Cortex of kidney (tissue), 1 donor: ENCODE measurements at places on chromosomes 5 and 9.

- no peak for DNase-seq
Measured at GRCh38 chr9:110041452-110041851, 166.5 kb downstream of the C9orf152 start.

- no peak for DNase-seq
Measured at GRCh38 chr9:79559495-79560181, 12.1 kb upstream of the TLE4 start.

DNA sequence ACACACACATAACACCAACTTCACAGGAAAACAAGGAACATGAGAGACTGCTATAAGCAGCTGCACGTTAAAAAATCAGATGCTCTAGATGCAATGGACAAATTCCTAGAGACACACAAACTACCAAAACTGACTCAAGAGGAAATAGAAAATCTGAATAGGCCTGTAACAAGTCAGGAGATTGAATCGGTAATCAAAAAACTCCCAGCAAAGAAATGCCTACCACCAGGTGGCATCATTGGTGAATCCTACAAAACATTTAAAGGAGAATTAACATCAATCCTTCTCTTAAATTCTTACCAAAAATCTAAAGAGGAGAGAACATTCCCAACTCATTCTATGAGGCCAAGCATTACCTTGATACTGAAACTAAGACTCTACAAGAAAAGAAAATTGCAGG, 54.9 kb downstream of the NDST1 start:
- DNase-seq = no peak

DNA sequence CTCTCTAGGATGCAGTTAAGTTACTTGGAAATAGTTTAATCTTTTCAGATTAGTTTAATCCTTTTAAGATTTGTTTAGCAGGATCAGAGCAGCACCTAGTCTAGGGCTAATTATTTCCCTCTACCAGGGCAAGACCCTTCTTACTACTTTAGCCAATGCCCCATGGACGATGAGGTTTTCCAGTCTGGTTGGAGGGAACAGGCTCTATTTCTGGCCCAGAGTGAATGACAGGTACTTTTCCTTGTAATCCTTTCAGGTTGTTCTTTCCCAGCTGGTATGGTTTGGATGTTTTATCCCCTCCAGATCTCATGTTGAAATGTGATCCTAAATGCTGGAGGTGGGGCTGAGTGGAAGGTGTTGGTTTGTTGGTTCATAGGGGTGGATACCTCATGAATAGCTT, 27.2 kb downstream of the PTTG1 start:
- no peak for DNase-seq

DNA sequence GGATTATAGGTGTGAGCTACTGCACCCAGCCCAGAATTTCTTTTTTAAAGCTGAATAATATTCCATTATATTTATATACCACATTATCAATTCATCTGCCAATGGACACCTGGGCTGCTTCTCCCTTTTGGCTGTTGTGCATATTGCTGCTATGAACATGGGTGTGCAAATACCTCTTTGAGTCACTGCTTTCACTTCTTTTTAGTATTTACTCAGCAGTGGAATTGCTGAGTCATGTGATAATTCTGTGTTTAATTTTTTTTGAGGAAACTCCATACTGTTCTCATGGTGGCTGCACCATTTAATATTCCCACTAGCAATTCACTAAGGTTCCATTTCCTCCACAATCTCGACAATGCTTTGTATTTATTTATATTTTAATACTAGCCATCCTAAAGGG, 36.1 kb upstream of the KIF4B start:
- DNase-seq = no peak

DNA sequence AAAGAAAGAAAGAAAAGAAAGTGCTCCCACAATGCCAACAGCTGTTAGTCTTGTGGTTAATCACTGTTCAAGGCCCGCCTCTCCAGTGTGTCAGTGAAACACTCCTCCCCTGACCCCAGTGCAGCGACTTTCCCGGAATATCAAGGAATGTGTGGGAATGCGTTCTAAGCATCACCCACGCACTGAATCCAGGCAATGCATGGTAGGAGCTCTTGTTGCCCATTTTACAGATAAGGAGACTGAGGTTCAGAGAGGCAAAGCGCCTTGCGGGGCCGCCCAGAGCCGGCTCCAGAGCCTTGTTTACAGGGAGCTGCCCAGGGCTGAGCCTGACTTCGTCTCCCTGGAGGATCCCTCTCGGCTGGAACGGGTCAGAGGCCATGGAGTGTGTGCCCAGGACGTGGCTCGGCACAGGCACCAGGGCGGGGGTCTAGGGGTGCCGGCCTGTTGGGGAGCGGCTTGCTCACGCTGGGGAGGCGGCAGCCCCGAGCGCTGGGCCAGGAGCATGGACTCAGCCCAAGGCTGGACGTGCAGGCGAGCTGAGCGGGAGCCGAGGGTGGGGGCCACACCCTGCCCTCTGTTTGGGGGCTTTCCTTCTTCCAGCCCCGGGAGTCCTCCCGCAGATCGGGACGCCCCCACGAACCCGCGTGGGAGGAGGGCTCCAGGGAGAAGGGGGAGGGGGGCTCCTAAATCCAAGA, 823 bp downstream of the ST6GALNAC6 start:
- DNase-seq = no peak

GRCh38 chr9:109167716-109168115, 667 bp upstream of the FRRS1L start:
- DNase-seq = no peak

DNA sequence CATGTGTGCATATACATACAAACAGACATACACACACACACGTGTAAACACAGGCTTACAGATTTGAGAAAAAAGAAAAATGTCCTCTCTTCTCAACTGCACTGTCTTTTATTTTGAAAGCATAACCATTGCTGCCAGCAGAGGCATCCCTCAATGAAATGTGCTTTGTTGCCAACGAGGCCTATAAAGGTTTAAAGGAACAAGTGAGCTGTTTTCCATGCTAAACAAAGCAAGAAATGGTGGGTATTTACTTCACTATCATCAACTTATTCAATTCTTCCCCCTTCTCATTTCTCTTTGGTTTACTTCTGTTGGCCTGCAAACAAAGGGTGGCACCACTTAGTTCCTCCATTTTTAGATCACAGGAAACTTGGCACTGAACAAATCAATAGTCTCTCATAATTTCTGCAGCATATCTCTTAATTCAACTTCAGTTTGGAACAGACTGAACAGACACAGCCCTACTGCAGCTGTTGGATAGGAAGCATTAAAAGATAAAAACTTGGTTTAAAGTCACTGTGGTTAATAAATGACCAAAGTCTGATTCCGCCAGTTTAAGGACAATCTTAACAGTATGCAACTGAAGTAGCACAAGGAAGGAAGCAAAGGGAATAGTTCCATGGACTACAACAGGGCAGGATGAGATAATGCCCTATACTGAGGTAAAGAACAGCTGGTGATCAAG, 21.7 kb downstream of the TTC33 start:
- DNase-seq = no peak
